ENCODE measurements at places on chromosomes 11 and 22.
A peak's percentile ranks its signal among the peaks of the same experiment; 100 is the strongest.

DNA sequence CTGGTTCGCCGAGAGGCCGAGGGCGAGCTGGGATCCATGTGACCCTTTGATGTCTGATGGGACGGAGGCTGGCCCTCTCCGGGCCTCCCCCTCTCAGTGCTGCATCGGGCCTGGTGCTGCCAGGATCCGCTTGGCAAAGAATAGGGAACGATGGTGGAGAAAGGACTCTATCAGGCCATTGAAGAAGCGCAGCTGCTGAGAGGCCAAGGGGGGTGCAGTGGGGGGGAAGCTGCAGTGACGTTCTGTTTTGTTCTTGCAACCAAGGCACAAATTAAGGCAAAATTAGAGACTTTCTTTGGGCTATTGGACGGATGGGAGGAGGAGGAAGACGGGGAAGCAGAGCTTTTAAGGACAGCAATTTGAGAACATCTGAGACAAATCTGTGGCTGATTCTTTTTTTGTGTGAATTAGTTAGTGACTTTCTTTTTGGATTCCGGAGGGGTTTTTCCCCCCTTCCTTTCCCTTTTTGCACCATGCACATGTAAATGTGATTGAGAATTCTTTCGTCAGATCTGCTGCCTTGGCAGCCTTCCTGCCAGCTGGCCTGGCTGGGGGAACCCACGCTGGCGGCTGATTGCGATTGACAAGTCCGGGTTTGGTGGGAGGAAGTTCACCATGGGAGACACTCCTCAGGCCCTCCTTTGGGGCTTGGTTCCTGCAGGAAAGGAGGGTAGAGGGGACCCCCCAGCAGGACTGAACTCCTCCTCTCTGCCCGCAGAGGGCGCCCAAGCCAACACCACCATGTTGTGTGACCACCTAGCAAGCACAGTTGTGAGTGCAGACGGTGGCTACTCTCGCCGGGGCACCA, 214.6 kb downstream of the NTM start:
- DNase-seq = peak; percentile 20

DNA sequence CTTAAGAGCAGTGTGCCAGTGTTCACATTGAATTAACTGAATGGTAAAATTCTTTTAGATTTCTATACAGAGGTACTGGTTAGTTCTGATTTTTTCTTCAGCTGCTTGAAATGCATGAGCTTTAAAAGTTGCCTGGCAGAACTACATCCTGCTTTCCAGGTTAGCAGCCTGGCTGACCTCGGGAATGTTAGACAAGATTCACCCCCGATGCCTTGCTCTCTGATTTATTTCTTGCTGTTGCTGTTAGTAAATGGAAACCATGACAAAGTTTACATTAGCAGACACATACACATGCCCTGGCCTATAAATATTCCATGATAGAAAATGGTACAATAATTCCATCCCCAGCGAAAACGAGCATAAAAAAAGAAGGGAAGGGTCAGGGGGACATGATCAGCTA, 47.0 kb downstream of the WT1 start:
- no peak for DNase-seq

- DNase-seq = no peak
Measured at GRCh38 chr11:66048547-66049323, at the start of gene GAL3ST3. Gene GAL3ST3 (minus strand): TSS chr11:66049161. CDS start chr11:66045415, 3,746 bp downstream.

GRCh38 chr11:108606495-108607160, 13.1 kb upstream of the EXPH5 start:
- DNase-seq = no peak

DNA sequence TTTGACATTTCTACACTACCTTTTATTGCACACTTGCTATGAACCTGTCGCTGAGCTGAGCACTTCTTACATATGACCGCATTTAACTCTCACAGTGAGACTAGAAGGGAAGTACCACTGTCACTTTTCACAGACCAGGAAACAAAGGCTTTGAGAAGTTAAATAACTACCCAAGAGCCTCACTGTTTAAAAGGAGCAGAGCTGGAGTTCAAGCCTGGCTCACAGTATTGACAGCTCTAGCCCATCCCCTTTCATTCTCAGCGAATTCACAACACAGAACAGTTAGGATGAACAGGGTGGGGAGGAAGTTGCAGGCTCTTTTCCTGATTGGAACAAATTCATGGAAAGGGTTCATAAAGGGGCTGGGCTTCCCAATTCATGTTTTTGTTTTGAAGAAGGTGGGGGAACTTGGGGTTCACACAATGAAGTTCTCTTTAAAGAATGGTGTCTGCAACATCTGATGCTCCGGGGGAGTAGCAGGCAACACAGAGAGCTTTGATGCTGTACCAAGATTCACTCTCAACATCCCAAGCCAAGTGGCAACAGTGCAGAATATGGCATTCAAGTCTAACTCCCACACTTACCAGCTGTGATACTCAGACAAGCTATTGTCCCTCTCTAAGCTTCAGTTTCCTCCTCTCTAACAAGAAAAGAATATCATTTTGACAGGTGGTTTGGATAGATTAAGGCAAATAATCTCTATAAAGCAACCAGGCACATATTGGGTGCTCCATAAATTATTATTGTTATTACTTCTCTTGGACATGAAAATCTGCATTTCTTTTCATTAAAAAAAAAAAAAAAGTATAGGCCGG, 17.2 kb downstream of the SCGB1A1 start:
- DNase-seq = no peak

- peak; percentile 74 for DNase-seq
Measured at GRCh38 chr11:62340269-62340901, 3.1 kb downstream of the ASRGL1 start.

DNA sequence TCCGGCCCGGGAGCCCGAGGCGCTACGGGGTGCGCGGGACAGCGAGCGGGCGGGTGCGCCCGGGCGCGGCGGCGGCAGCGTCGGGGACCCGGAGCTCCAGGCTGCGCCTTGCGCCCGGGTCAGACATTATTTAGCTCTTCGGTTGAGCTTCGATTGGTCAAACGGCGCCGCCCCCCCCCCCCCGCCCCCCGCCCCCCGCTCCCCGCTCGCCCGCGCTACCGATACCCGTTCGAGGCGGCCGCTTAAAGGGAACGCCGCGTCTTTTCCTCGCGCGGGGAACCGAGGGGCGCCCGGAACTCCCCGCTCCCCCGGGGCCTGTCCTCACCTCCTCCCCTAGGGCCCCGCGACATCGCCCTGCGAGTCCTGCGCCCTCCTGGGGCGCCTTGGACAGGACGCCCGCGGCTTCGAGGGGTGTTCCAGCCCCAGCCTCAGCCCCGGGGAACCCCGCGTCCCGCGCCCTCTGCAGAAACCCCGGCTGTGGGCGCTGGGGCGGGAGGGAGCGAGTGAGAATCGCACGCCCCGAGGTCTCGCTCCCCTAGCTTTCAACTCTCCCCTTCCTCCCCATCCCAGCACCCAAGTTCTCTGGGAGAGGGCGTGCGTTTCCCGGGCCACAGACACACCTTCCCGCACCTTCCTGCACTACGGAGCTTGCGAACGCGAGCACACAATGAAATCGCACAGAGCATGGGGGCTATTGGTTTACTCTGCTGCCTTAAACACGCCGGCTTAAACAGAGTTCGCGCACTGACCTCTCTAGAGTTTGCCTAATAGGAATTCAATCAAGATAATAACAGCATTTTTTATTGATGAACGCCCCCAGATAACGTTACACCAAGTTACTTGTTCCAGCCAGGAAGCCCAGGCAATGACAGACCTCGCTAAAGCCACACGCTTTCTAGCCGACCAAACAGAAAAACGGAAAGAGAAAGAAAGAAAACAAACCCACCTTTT, at the start of gene BDNF:
TSS of gene BDNF (minus strand) at position 105 of the 951 bp plus-strand sequence. CDS start 41,891 bp downstream, outside the sequence.
- no peak for DNase-seq

GRCh38 chr22:28958611-28959010, 75.2 kb downstream of the ZNRF3 start:
- no peak for DNase-seq

DNA sequence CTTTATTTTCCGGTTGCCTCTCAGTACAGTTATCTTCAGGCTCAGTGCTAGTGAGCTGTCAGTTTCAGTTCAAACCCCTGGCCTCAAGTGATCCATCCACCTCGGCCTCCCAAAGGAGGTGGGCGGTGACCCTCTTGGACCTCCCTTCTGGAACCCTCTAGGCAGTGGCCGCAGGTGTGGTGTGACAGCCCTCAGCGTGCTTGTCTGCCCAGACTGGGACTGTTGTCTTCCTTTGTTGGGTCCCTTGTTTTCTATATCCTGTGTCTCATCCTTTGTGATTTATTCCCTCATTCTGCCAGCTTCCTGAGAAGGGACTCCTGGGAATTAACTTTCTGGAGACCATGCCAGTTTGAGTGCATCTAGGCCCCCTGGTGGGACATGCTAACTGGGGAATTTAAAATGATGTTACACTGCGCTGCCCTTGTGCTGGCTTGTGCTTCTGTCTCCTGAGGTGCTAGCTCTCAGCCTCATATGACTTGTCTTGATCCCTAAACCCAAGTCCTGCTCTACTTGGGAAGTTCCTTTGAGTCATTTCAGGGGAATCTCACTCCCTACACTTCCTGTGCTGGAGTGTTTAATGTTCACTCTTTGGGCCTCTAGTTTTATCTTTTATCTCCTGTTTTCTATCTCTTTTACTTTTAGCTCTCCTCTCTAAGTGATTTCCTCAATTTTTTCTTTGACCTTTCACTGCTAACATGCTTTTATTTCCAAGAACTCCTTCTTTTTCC, 19.4 kb downstream of the MED15 start:
- DNase-seq = no peak

GRCh38 chr11:721741-722345, 15.8 kb downstream of the EPS8L2 start:
- peak; percentile 66 for DNase-seq

- DNase-seq = no peak
Measured at GRCh38 chr11:63146581-63146980, 2.6 kb upstream of the SLC22A24 start.

DNA sequence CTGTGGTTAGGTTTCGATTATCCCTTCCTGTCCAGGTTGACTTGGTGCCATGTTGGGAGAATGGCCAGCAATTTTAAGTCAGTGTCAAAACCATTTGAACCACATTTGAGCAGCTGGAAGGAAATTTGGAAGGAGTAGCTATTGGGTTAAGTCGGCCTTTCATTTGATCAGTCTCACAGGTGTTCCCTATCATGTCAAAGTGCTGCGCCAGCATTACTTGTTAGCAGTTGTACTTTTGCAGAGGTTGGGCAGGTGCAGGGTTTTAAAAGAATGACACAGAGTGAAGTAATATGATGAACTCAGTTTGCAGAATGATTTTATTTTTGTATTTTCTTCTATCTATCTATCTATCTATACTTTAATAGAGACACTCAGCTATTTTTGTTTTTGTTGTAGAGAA, 6.4 kb upstream of the TYMP start:
- DNase-seq = no peak

DNA sequence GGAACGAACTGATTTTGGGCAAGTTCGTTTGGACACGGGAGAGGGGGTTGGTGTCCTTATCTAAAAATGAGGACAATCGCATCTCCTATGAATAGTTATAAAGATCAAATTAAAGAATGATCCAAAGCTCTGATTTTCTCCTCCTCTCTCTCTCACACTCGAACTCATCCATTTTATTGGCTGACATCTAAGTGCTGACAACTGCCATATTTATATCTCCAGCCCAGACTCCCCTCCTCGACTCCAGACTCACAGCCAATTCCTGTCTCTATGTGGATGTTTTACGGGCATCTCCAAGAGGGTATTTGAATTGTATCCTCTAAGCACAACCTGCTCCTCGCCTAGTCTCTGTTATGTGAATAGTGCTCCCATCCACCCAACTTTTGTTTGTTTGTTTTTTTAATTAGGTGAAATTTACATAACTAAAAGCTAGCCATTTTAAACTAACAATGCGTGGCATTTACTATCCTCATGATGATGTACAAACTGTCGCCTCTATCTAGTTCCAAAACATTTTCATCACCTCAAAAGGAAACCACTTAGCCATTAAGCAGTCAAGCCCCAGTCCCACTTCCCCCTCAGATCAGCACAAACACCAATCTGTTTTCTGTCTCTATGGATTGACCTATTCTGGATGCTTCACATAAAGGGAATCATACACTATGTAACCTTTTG, 4.0 kb downstream of the SYN3 start:
- DNase-seq = no peak
